AG09319 (cell line): ENCODE measurements at places on chromosomes 12 and 14.

- DNase-seq, result no peak
Measured at GRCh38 chr14:20556500-20557211, 4.2 kb downstream of the RNASE9 start.

DNA sequence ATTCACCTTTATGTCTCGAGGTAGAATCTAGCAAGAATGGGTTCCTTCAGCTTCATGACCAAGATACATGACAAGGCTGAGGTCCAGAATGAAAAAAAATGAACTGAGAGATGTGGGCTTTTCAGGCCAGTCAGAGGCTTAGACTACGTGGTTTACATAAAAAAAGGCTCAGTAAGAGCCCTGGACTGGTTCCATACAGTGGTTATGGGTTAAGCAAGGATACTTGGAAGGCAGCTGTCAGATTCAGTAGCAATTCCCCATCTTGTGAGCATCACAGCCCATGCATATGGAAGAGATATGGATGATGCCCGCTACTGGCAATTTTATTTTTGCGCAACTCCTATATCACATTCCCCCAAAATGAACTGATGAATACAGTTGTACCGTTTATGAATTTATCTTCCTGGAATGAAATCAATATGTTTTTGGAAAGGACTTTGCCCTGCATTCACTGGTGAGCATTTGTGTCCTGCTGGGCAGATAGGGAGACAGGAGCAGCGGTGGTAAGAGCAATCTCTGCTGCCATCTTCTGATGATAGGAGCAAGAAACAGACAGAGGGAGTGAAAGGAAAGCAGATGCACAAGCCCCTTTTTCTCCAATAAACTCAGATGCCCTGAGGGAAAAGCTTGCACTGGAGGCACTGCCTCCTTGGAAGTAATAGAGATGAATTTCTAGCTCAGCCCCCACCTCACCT, 280.4 kb downstream of the GALC start:
- DNase-seq, result no peak

DNA sequence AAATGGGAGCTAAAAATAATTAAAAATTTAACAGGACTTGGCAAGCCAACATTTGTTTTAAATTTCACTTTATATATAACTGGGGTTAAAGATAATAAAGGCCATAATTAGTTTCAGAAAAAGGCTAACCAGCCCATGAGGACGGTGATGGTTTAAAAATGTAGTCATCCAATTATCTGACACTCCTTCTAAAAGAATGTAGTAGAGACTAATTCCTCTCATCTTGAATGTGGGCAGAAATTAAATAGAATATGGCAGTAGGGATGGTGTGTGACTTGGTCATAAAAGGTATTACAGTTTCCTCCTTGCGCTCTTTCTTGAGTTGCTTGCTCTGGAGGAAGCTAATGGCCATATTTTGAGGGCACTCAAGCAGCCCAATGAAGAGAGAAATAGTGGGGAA, 49.1 kb upstream of the PTPRB start:
- no peak for DNase-seq

- DNase-seq, result no peak
Measured at GRCh38 chr12:52598966-52599365, 2.3 kb downstream of the KRT72 start.

- DNase-seq, result no peak
Measured at GRCh38 chr12:107134558-107134957, 41.2 kb upstream of the CRY1 start.

DNA sequence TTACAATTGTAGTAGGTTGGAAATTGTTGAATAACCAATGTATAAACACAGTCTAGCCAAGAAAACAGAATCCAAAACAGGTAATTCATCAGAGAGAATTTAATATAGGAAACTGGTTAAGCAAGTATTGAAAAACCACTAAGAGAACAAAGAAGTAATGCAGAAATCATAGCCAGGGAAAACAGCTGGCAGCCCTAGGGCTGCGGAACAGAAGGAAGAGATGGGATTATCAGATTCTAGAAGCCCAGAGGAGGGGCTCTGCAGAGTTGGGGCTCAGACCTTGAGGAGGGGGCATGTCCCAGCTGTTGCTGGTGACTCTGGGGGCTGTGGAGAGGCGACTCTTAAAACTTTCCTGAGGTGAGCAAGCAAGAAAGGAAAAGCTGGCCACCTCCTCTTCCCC, 49.4 kb downstream of the CD9 start:
- DNase-seq, result no peak

DNA sequence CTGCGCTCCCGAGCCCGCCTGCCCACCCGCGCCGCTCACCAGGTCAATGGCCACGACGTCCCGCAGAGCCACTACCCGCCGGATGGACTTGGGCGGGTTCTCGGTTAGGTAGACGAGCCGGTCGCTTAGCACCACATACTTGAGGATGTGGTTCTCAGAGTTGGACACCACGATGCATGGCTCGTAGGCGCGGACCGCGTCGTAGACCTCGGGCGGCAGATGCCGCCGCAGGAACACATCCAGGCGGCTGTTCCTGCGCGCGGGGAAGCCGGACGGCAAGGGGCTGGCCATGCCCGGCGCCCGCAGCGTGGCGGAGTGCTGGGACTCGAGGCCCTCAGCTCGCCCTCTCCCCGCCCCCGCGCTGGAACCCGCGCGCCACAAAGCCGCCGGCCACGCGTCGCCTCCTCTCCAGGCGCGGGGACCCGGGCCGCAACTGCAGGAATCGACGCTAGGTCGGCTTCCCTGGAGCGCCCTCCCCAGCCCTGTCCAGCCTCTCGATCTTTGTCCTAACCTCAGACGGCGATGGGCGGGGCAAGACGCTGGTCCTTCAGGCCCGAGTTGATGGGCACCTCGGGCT, at the start of gene C12orf56:
C12orf56 (minus strand) TSS at position 484 of the 577 bp plus-strand sequence; CDS start at position 291, 193 bp downstream.
- DNase-seq, result no peak

- DNase-seq, result no peak
Measured at GRCh38 chr12:51871126-51871525, 16.8 kb upstream of the ANKRD33 start.

DNA sequence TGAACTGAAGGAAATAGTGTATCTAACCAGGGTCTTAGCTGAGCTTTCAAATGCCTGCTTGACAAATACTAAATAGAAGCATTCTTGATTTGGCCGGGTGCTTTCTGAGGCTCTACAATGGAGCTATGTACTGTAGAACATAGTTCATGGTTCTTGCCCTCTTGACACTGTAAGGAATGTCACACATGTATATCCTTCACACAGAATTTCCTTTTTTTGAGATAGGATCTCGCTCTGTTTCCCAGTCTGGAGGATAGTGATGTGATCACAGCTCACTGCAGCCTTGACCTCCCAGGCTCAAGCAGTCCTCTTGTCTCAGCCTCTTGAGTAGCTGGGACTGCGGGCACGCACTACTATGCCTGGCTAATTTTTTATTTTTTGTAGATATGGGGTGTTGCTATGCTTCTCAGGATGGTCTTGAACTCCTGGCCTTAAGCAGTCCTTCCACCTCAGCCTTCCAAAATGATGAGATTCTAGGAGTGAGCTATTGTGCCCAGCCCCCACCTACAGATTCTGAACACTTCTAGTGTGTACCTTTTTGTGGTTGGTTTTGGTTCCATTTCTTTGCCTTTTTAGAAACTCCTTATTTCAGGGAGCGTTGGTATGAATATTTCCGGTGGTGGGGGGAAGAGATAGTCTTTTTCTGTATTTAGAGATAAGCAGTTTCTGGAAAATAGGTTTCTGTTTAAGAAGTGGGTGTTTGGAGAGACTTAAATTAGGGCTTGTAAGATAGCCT, 4.2 kb downstream of the MLXIP start:
- DNase-seq, result no peak

DNA sequence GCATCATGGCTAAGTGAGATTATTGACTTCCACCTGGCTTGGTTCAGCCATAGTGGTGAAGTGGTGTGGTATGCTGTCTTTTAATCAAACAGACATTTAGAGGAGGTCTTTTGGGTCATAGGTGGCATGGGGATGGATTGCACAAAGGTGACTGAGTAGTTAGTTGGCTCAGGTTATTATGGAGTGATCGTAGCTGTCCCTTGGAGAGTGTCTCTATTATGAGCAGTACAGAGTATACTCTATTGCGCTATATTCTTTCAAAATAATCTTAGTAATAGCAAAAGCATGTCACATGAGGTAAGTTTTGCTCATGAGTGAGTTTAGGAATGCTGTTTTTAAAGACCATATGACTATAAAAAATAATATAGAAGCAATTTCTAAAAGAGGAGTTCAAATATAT, 60.4 kb downstream of the RASSF8 start:
- no peak for DNase-seq

GRCh38 chr14:30681752-30682355, 59.7 kb downstream of the SCFD1 start:
- no peak for DNase-seq

DNA sequence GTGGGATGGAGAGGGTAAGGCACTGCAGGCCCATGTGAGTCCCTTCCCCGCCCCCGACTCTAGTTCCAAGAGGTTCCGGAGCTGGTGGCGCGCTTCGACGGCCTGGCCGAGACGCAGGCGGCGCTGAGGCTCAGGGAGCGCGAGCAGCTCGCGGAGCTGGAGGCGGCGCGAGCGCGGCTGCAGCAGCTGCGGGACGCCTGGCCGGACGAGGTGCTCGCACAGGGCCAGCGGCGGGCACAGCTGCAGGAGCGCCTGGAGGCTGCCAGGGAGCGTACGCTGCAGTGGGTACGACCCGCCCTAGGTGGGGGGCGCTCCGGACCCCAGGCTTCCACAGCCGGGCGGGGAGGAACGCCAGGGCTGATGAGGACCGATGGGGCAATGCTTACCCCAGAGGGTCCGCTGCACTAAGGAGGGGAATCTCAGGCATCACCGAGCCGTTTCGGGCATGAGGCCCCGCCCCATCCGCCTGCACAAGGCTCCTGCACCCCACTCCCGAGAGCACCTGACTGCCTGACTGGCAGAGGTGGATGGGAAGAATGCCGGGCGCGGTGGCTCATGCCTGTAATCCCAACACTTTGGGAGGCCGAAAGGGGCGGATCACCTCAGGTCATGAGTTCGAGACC, 4.9 kb downstream of the CFAP73 start:
- DNase-seq, result no peak

GRCh38 chr12:95805864-95806671, 15.5 kb upstream of the NTN4 start:
- peak; percentile 89 for DNase-seq

GRCh38 chr14:84343656-84344055, 1186.3 kb upstream of the FLRT2 start:
- DNase-seq, result no peak

DNA sequence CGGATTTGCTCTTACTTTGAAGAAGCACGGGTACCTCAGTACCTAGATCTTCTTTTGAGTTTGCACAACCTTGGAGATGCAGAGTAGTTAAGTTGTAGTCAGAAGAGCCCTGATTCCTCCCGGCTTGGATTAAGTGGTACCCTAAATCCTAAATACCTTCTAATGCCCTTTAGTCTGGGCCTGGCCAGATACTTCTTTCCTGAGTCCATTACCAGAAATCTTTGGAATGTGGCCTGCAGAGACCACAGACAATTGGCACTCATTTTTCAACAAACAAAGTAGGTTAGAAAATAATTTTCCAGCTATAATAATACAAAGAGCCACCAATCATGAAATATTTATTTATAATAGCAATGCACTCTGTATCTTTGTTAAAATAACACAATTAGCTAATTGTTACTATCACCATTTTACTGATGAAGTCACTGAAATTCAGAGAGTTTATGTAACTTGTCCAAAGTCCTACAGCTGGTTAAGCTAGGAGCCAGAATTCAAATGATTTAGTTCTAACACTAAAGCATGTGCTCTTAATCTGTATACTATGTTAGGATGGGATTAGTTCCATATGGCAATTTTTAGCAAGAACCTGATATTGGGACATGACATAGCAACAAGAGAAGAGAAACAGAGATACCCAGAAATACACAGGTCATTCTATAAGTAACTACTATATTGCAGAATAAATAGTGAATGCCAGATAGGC, 132.1 kb upstream of the PDZRN4 start:
- DNase-seq, result peak; percentile 38

GRCh38 chr12:56202366-56202765, 13.1 kb upstream of the SMARCC2 start:
- DNase-seq, result no peak

- DNase-seq, result no peak
Measured at GRCh38 chr14:95273001-95273978, 46.4 kb downstream of the CLMN start.

- DNase-seq, result no peak
Measured at GRCh38 chr14:66507181-66507721, 696 bp upstream of the GPHN start.

GRCh38 chr14:20782280-20782890, 1.3 kb downstream of the RNASE6 start:
- DNase-seq, result no peak

- no peak for DNase-seq
Measured at GRCh38 chr12:49030714-49031572, 12.4 kb upstream of the PRKAG1 start.

GRCh38 chr12:73057428-73057827, 785.3 kb downstream of the TRHDE start:
- no peak for DNase-seq

GRCh38 chr14:49999826-50000379, 107.0 kb downstream of the ARF6 start:
- DNase-seq, result no peak

DNA sequence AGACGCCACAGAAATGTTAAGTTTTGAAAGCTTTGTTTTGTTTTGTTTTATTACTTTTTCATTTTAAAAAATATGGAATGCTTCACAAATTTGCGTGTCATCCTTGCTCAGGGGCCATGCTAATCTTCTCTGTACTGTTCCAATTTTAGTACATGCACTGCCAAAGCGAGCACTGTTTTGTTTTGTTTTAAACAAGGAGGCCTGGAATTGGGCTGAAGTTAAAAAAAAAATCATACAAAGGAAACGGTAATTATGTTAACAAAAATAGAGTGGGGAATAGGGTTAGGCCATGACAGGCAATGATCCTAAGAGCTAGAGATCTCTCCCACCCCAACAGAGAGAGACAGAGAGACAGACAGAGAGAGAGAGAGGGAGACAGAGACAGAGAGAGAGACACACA, 57.0 kb downstream of the ZFP36L1 start:
- DNase-seq, result no peak

- DNase-seq, result no peak
Measured at GRCh38 chr12:104975587-104976343, 10.4 kb upstream of the NOPCHAP1 start.

DNA sequence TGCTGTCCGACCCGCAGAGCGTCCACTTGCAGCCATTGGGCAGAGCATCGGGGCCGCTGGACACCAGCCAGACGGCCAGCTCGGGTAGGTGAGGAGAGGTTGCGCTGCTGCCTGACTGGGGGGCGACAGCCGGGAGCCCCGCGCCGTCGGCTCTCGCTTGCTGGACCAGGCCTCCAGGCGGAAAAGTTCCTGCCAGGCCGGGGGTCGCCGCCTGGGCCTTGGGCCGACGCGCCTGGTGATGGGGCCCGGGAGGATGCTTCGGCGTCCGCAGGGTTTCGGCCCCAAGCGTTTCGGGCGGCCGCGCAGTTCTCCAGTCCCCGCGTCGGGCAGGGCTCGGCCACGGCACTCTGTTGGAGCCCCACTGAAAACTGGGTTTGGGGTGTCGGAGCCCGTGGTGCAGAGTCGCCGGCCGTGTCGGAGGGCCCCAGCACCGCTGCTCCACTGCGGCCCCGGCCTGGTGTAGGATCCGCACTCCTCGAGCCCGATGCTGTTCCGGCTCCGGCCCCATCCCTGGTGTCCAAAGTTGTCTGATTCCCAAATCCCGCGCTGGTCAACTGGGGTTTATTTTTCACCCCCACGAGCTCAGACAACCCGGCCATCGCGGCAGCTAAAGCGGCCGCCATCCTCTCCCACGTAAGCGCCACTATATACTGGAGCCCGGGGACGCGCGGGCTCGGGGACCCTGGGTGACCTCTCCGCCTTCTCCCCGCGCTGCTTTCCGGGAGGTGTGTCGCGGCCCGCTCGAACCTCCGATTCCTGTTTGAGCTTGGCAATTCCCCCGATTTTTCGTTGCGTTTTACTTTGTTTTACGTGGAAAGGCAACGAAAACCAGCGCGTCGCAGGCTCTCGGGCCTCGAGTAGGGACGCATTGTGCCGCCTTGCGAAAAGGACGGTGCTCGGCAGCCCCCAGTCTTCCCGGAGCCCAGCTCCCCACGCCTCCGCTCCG, 872 bp downstream of the VSX2 start:
- DNase-seq, result no peak
